Fibroblast of skin of right biceps (primary cell): ENCODE measurements at places on chromosomes 7 and 10.

DNA sequence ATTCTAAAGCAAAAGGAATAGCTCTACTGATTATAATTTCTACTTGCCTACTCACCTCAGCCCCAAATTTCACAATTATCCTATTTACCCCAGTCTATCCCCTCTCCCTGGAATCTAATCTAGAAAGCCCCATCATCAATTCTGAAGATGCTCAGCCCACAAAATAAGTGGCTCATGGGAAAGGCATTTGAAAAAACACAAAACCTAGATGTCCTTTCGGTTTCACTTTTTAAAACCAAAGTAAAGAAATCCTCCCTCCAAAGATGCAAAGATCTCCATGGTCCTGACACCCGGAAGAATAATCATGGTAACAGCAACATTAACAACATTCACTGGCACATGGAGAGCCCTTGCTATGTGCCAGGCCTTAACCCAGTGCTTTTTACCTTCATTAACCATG, 224.8 kb downstream of the FGFR2 start:
- DNase-seq: no peak

- no peak for DNase-seq
These were observed 93.8 kb downstream of the CPXM2 start for GRCh38 chr10:123797813-123798212.

- DNase-seq: peak; percentile 73
These were observed 10.3 kb downstream of the CRHR2 start for GRCh38 chr7:30671793-30672465.

DNA sequence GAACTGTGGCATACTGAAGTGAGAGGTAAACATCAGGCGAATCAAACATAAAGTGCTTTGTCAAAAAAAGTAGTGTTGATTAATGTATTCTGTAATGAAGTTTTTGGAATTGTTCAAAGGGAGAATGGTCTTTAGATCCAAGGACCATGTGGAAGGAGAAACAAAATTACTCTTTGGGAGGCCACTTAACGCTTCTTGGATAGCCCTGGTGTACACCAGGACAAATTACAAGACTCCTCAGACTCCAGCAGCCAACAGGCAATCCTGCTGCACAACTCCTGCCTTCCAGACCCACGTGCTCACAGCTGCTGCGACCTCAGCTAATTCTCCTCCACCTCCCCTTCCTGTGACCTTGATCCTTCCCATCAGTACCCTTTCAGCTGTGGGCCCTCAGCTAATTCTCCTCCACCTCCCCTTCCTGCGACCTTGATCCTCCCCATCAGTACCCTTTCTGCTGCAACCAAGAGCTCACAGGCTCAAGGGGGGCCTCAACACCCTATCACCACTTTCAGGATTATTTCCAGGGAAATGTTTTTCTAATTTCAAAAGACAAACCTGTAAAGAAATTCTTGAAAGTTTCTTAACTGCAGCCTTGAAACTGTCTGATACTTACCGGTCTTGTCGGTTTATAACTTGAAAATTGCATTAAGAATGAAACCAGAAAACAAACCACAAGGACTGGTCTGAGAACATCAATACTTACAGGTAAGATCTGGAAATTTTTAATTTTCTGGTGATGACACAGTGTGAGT, 29.7 kb upstream of the DDC start:
- DNase-seq: no peak

DNA sequence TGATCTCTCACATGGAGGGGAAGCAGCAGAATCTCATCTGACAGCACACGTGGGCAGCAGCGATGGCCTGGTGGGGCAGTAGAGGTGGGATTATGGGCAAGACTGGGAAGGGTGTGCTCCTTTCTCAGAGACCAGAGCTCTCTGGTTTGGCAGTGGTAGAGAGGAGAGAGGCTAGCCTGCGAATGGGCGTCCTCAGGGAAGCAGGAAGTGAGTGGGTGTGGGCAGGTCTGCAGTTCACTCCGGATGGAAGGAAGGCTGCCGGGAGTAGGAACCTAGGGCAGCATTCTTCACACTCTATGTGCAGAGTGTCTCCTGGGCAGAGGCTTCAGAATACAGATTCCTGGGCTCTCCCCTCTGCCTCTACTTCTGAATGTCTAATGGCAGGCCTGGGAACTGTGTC, 162.8 kb upstream of the BMPER start:
- no peak for DNase-seq

GRCh38 chr7:90705391-90706071, 109.4 kb downstream of the CDK14 start:
- no peak for DNase-seq

DNA sequence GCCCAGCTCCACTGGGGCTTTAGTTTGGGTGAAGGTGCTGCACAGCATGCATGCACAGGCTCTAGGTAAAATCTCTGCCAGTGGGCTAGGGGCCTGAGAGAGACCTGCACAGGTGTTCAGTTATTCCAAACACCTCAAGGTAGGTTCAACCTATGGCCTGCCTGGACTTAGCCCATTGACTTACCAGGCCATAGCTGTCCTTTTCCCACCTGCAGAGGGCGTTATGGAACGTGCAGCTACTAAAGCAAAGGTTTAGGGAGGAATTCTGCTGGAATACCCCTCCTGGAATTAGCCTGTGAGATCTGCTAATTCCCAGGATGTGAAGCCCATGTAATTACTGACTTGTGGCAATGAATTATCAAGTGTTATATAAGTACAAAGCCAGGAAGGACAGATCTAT, 3.6 kb downstream of the VWC2 start:
- DNase-seq: no peak

GRCh38 chr7:98066934-98067507, 39.6 kb upstream of the LMTK2 start:
- DNase-seq: no peak

DNA sequence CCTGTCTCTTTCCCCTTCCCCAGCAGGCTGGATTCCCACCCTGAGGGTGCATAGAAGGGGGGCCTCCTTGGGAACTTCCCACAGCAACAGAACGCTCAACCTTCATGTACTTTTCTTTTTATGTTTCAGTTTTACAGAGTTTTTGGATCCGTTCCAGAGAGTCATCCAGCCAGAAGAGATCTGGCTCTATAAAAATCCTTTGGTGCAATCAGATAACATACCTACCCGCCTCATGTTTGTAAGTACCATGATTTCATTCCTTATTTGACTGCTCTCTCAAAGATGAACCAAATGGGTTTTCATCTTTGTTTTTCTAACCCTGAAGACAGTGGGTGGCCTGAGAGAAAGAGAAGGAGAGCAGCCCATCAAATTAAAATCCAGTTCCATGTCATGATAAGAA, 46.7 kb downstream of the PLPP4 start:
- DNase-seq: peak; percentile 22

- peak; percentile 63 for DNase-seq
These were observed 983 bp downstream of the TNRC18 start for GRCh38 chr7:5422396-5423305.

GRCh38 chr7:54469740-54470139, 72.4 kb upstream of the VSTM2A start:
- DNase-seq: no peak

DNA sequence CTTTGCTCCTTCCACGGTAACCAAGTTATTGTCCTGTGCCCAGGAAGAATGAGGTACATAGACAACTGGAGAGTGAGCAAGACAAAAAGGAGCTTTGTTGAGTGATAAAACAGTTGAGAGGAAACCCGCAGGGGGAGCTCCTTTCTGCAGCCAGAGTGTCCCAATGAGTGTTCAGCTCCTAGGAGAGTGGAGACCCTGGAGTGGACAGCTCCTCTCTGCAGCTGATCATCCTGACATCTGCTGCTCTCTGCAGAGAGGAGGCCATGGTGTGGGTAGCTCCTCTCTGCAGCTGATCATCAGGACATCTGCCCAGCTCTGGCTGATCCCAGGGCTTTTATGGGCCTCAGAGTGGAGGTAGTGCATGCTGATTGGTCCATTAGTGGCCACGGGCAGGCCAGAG, 53.4 kb upstream of the PCDH15 start:
- DNase-seq: no peak

GRCh38 chr7:55050281-55050680, 31.5 kb downstream of the EGFR start:
- DNase-seq: peak; percentile 56

DNA sequence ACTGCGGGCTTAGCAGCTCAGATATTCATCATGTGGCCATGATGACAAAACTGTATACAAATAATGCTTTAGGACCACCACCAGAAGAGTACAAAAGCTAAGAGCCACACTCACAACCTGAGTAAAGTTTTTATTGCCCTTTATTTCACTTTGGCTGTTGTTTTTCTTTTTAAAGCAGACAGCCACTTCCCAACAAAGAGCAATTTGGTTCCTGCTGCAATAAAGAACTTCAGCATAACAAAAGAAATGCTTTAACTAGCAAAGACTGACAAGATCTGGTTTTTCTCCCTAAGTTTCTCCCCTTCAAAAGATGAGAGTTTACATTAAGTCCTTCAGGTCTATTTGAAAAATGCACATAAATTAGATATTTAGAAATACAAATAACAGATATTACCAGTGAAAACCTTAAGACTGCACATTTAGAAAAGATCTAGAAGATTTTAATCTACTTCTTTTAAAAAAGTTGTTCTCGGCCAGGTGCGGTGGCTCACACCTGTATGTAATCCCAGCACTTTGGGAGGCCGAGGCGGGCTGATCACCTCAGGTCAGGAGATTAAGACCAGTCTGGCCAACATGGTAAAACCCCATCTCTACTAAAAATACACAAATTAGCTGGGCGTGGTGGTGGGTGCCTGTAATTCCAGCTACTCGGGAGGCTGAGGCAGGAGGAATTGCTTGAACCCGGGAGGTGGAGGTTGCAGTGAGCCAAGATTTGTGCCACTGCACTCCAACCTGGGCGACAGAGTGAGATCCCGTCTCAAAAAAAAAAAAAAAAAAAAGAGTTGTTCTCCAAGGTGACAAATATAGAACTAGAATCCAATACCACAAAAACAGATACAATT, 59.4 kb downstream of the WAPL start:
- DNase-seq: no peak

GRCh38 chr7:117068511-117069145, 115.3 kb downstream of the ST7 start:
- DNase-seq: no peak

- DNase-seq: peak; percentile 64
These were observed 272.4 kb upstream of the LRGUK start for GRCh38 chr7:133854739-133855138.

DNA sequence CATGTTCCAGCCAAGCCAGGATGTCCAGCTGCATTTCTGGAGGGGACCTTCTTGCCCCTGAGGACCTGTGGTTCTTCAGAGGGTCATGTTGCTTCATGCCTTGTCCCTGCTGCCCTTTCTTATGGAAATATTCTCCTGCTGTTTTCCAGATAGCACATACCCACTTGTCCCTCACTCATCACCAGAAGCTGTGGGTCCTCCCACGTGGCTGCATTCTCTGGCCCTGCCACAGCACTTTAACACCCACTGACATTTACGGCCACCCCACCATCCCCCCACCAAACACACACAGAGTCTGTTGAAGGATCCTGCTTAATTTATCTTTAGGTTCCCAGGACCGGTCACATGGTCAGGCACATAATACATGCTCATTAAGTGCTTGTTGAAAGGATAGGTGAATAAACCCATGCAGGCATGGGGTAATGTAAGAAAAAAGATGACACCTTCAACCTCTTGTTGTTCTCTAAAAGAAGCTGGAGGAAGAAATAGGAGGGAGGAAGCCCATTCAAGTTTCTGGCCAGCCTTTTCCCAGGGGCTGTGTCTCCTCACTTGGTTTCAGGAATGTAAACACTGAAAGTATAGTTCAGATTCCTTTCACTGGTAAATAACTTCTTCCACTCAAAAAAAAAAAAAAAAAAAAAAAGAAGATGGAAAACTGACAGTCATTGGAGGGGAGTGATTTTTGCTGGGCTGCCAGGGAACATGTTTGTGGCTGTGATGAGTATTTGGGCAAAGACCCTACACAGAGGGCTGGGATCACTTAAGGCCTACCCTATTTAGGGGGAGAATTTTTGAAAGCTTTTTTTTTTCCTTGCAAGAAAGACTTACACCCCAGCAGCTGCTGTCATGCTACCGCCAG, 19.8 kb upstream of the BMPER start:
- DNase-seq: peak; percentile 69

DNA sequence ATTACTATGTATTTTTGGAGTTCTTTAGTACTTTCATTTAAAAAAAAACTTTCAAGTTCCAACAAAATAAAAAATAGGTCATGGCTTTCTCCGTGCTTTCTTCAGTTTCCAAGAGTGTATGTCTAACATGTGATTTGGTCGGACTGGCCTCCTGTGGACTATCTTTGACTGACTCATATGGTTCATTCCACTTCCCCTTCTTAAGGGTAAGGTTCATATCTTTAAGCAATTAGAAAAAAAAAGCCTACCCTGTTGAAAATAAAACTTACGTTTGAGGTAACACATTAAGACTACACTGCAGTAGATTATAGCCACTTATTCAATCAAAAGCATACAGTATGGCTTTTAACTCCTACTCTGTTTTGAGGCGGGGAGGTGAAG, 112.8 kb upstream of the AHR start:
- peak; percentile 69 for DNase-seq

GRCh38 chr7:578386-578785, 58.7 kb upstream of the PDGFA start:
- no peak for DNase-seq

DNA sequence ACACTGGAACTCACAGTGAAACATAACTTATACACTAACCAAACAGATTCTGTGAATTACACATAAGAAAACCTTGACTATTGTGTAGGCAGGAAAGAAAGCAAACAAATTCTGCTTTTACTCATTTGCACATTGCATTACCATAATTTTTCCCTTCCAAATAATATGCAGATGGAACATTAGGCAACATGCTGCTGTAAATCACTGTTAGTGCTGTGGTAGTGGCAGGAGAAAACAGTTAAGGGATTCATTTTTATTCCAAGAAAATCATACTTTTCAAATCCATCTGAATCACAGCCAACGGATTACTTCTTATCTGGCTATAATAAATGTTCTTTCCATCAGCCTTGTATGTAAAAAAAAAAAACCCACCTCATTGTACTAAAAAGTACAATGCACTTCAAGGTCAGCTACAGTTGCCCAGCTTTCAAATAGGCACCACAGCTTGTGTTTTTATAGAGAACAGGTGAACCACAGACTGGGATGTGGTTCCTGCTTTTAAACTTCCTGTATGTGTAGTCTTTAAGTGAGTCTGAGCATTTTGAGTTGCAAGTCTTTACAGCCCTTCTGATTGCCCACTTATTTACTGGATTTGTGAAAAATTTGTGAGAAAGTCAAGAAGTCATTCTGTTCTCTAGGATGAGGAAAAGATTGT, 590.0 kb upstream of the SEMA3D start:
- peak; percentile 54 for DNase-seq
